ENCODE measurements at places on chromosomes 16 and 17. TPM values are rescaled to one million over a fixed set of nuclear protein-coding genes. Genes with fewer than 3 reads are reported as not detected.

Gene FAM20A
- not detected for total RNA-seq

Gene TNRC6A
- 32.3 TPM for total RNA-seq

Gene SLC52A1
- total RNA-seq: 0.10 TPM

Gene RCVRN
- not detected for total RNA-seq

Gene CACNG5
- not detected for total RNA-seq

Gene TLCD2
- total RNA-seq: 0.78 TPM

Gene DOC2B
- 19.4 TPM for total RNA-seq

Gene PDIA2
- not detected for total RNA-seq
